NCI-H526 treated with DMSO at 0.1 percent for 48 hours (cell line): ENCODE measurements at places on chromosomes 11 and 22.

- DNase-seq = no peak
These were observed 247.7 kb downstream of the DDX10 start for GRCh38 chr11:108912581-108912980.

GRCh38 chr11:131423688-131424087 is 53.3 kb downstream of the NTM start:
- no peak for DNase-seq

DNA sequence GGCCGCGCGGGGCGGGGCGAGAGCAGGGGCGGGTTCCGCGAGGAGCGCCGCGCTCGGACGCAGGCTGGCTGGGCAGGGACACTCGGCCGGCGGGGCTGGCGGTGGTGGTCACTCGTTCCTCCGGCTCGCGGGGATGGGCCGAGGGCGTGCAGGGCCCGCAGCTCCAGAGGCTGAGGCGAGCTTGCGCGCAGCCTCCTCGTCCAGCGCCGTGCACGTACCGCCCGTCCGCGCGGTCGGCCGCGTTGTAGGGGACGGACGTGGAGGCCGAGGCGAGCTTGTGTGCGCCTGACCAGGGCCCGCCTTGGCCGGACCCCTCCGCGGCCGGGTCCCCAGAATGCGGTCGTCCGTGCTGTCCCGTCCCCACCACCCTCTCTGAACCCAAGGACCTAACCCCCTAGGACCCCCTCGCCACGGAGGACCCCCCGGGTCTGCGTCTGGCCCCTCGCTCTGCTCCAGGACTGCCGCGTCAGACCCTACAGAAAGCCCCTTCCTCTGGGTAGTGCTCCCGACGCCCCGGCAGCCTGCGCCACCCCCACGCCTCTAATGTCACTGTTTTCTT is 569 bp upstream of the YPEL1 start:
- DNase-seq = no peak

DNA sequence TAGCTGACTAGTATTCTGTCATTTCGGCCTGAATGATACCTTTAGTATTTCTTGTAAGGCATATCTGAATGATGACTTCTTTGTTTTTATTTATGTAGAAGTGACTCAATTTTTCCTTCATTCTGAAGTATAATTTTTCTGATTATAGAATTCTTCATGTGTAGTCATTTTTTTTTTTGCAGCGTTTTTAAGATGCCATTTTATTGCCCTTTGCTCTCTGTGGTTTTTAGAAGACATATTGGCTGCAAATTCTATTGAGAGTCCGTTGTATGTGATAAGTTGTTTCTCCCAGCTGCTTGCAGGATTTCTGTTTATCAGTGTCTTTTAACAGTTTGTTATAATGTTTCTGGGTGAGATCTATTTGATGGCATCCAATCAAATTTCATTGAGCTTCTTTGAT is 1224.8 kb downstream of the JRKL start:
- no peak for DNase-seq

DNA sequence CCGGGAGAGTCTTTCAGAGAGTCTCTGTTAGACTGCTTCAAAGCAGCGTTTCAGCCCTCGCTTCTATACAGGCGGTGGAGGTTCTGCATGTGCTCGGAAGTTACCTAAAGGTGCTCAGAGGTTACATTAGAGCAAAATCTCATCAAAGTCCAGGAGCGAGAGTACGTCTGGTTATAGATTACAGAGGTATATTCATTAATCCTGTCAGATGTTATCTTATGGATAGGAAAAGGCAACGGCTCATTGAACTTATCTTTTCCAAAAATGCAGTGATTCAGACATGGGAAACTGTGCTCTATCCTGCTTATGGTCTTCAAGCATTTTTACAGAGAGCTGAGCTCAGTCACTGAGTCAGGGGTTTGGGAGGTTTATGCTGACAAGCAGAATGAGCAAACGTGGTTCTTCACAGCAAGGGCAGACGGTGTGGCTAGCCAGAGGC is 9.1 kb upstream of the ZBED5 start:
- no peak for DNase-seq

- DNase-seq = no peak
These were observed 102.6 kb downstream of the TRIM44 start for GRCh38 chr11:35765211-35765610.

- no peak for DNase-seq
These were observed 47.2 kb upstream of the CEP295 start for GRCh38 chr11:93614173-93614722.
